Suppressor macrophage (primary cell): ENCODE measurements at places on chromosomes 4 and X.

- DNase-seq = no peak
These were observed 43.1 kb upstream of the ZCCHC12 start for GRCh38 chrX:118780509-118780908.

DNA sequence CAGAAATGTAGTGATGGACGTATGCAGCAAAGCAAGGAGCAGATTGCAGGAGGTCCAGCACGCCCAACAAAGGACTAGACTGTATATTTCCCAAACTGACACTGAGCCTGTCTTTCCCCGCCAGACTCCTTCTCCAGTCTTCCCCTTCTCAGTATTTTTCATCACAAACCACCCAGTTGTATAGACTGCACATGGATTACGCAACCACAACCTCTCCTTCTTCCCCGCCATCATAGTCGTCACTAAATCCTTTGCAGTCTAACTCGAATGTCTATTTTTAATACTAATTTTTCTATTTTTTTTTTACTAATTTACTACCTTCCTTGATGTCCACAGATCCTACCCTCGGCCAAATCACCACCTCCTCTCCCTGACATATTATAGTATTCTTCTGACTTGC lies 105.4 kb downstream of the MTNR1A start:
- DNase-seq = no peak

GRCh38 chrX:71439420-71439819 lies 73.3 kb downstream of the TAF1 start:
- no peak for DNase-seq

DNA sequence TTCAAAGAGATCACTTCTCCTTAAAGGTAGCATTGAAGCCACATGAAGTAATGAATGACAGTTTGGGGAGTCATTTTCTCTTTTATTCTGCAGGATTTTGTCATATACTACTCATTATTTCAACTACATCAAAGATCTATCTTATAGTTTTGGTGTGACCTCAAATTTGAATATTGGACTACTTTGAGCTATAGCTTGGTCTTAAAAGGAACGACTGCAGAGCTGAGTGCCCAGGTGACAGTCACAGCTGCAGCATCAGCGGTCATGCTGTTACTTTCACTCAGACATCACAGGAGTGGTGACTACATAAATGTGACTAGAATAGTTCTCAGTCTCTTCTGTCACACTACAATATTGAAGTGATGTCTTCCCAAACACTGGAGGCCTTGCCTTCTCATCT lies 10.7 kb upstream of the SPCS3 start:
- no peak for DNase-seq

DNA sequence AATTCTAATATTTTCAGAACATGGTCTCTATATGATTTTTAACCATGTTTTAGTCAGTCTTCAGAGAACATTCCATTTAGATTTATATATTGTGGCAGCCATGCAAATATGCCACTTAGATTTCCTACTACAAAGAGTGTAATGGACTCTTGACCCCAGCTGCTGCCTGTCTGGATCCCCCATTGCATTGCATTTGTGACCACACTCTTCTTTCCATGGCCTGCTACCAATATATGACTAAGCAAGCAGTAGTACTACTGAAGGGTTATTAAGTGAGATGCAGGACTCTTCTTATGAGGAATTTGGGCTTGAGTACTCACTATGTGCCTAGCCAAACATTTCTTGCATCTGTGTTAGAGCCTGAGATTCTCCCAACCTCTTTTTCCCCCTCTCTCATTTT lies 306.8 kb downstream of the PDHA2 start:
- no peak for DNase-seq

DNA sequence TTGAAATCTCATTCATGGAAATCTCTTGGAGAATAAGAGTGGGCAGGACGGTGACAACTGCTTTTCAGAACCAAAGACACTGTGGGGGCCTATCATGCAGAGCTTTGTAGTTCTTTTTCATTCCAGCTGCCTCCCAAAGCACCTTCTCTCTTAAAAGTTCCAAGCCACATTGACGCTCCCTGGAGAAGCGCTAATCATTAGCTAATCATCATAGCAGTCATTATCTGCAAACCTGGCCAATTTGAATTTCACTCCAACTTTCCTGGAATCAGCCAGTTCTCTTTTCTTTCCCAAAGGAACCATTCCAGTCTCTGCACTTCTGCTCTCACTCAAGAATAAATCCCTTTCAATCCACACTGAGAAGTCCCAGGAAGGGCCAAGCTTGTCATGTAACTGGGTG lies 1144.1 kb upstream of the IGFBP7 start:
- no peak for DNase-seq

- peak; percentile 79 for DNase-seq
These were observed 31.0 kb upstream of the TLR3 start for GRCh38 chr4:186037692-186038658.
